CD4-positive, alpha-beta T cell treated with Interleukin-17A for 4 hours (primary cell): ENCODE measurements at places on chromosomes 3 and 15.

DNA sequence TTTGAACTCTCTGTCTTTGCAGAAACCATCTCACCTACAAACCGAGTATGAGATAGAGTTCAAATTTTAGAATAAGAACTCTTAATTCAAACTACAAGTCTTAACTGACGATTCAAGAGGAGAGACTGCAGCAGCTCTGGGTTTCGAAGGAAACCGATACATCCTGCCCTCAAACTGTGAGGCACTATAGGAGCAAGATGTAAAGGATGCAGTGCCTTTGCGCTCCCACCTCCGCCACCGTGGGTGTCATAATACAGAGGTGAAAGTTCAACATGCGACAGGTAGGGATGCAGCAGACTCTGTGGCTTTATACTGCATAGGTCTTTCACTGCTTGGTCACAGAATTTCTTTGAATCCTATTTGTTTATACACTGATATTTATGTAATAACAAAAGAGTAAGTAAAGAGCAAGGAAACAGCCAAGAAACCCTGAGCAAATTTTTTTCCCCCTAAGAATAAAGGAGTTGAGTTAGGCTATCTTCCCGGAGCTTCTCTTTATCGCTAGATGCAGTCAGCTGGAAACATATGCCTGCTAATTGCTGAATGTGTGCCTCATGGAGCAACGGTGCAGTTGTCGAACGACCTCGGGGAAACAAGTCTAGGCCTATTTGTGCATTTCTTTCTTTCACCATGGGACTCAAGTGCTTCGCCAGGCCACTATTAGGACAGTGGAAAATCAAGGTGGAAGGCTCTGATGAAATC, 1097.6 kb upstream of the CFAP20DC start:
- peak; percentile 36 for DNase-seq

- DNase-seq, result no peak
These were observed 55.7 kb downstream of the TNIK start for GRCh38 chr3:171404376-171404967.

GRCh38 chr3:165502707-165503106, 306.5 kb upstream of the SLITRK3 start:
- DNase-seq, result no peak

GRCh38 chr15:37100966-37101215, 542 bp upstream of the MEIS2 start:
- DNase-seq, result no peak

DNA sequence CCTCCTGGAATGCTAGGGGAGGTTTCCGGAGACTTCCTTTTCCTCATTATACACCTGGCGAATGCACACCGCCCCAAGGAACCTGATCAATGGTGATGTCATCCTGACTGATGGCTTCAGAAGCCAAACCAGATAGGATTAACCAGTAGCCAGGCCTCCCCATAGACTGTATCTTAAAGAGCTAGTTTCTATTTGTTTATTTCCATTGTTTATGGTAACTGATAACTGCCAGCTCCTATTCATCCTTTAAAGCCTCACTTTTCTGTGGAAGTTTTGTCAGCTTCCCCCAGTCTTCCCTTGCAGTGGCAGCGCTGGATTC, at the start of gene MKRN2OS:
Gene MKRN2OS (minus strand): TSS at position 27 of the 319 bp plus-strand sequence. CDS start 35 bp downstream, outside the sequence.
- no peak for DNase-seq

- no peak for DNase-seq
These were observed 312.2 kb upstream of the SLCO3A1 start for GRCh38 chr15:91541286-91541685.

DNA sequence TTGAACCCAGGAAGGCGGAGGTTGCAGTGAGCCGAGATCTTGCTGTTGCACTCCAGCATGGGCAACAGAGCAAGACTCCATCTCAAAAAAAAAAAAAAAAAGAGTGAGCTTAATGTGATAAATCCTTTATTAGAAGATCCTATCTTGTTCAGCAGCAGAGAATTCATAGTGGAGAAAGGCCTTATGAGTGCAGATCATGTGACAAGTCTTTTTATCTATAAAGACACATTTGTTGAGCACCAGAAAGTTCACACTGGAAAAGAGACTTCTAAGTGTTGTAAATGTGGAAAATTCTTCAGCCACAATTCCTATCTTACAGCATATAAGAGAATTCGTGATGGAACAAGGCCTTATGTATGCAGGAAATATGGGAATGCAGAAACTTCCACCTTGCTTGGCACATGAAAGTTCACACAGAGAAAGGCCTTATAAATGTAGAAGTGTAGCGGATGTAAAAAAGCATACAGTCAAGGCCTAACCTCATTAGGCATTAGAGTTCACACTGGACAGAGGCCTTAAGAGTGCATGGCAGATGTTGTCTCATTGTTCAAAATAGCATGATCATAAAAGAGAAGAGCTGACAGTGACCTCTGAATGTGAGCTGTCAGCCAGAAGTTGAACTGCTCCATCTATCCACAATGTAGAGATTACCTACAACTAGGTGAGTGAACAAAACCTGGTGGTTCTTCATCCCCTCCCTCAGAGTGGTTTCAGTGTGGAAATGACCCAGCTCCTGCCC, 16.7 kb downstream of the ADAM10 start:
- DNase-seq, result no peak

DNA sequence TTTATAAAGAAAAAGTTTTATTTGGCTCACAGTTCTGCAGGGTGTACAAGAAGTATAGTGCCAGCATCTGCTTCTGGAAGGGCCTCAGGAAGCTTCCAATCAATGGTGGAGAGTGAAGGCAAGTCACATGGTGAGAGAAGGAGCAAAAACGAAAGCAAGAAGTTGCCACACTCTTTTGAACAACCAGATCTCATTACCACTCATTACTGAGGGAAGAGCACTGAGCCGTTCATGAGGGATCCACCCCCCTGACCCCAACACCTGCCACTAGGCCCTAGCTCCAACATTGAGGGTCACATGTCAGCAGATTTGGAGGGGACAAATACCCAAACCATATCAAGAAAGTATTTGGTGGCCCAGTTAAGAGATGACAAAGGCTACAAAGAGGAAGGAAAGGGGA, 239.3 kb upstream of the UBE2E1 start:
- no peak for DNase-seq

DNA sequence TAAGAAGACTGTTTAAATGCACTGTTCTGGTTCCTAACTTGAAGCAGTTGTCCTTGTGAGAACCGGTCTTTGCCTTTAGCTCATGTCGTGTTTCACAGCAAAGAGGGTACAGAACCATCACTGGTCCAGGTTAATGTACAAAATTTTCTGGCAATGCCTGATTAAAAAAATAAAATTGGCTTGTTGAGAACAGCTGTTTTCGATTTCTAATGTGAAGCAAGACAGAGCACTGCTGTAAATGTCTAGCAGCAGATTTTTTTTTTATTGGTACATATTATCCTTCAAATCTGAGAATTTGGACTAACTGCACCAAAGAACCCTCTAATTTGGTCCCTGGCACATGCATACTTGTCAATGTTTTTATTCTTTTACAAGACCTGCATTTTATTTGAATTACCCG, 103.3 kb downstream of the STT3B start:
- no peak for DNase-seq

DNA sequence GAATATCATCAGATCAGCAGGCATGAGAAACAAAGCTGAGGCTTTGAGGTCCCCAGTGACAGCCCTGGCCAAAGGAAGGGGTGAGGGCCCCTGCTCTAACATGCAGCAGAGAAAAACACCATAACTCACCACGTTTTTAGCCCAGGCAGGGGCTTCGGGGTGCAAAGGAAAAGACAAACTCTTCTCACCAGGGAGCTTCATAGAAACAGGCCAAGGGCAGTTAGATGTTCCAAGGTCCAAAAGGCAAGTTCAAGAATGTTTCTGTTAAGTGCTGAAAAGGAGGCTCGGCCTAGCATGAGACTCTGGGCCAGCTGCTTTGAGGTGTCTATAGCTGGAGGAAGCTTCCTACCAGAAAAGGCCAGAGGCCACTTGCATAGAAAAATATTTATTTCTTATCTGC, 608.4 kb upstream of the CFAP20DC start:
- no peak for DNase-seq

DNA sequence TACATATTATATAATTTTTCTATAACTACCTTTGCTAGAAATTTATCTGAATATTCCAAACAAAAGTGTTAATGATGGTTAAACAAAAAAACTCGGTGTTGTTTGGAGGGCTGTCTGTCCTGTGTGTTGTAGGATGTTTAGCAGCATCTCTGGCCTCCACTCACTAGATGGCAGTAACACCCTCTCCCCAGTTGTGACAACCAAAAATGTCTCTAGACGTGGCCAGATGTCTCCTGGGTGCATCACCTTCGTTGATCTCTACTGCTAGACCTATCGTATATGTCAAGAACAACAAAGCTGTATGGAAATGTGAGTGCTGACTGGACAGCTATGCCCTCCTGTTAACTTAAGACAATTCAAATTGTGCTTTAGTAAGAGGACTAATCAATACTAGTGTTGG, 14.1 kb downstream of the ANKRD34C start:
- DNase-seq, result no peak

DNA sequence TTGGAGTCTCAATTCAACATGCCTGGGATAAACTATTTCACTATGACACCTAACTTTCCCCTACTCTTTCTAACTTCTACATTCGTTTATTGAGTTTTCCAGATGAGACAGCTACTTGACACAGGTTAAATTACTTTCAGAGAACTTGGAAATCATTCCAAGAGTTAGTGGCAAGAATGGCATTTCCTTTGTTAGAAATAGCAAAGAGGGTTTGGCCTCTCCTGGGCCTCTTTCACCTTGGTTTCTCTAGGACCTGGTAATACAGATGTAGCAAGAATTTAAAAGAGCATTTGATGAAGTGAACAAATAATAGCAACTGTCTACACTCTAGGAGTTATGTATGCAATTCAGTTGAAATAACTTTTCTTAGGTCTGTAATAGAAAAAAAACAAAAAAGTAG, 748.9 kb downstream of the MECOM start:
- DNase-seq, result no peak

DNA sequence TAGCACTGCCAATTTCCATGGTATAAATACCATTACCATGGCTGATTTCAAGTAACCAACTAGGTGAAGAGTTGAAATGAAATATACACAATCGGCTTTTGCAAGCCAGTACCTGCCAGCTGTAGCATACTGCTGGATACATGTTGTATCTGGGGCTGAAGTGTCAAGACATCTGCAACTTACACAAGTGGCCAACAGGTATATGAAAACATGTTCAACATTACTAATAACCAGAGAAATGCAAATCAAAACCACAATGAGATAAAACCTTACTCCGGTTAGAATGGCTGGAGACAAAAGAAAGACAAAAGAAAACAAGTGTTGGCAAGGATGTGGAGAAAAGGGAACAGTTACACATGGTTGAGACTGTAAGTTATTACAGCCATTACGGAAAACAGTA, 11.6 kb downstream of the ATOSA start:
- DNase-seq, result no peak

- DNase-seq, result no peak
These were observed 186.1 kb upstream of the CGNL1 start for GRCh38 chr15:57190208-57190607.

DNA sequence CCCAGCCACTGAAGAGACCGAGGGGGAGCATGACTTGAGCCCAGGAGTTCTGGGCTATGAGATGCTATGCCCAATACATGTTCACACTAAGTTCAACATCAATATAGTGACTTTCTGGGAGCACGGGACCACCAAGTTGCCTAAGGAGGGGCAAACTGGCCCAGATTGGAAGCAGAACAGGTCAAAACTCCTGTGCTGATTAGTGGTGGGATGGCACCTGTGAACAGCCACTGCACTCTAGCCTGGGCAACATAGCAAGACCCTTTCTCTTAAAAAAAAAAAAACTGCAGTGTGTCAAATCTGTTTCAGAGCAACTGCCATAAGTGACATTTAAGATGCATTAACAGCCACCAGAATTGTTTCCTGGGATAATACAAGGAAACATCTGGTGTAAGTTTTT, 9.8 kb downstream of the HES1 start:
- no peak for DNase-seq

GRCh38 chr3:56691165-56692000, 8.3 kb upstream of the TASOR start:
- no peak for DNase-seq
